Amniotic epithelial cell (primary cell): ENCODE measurements at places on chromosomes 5 and 9.

DNA sequence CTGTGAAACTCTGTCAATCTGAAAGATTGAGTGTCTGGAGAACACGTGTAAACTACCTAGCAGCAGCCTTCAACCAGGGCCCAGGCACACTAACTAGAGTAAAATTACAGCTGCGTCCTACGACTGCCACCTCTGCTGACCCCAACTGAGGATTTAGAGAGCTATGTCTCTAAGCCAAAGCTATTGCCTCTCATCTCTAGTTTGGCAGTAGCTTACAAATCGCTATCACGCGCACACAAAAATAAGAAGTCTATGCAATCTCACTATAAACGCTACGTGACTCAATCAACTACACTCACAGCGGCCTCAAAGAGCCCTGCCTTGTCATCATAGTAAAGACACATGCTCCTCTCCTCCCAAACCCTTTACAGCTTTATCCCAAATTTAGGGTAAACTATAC, 8.7 kb downstream of the PPP6C start:
- DNase-seq: no peak

GRCh38 chr5:170860818-170861666, 776 bp upstream of the RANBP17 start:
- DNase-seq: no peak

- no peak for DNase-seq
Measured at GRCh38 chr5:50995285-50995942, 329.0 kb downstream of the PARP8 start.

DNA sequence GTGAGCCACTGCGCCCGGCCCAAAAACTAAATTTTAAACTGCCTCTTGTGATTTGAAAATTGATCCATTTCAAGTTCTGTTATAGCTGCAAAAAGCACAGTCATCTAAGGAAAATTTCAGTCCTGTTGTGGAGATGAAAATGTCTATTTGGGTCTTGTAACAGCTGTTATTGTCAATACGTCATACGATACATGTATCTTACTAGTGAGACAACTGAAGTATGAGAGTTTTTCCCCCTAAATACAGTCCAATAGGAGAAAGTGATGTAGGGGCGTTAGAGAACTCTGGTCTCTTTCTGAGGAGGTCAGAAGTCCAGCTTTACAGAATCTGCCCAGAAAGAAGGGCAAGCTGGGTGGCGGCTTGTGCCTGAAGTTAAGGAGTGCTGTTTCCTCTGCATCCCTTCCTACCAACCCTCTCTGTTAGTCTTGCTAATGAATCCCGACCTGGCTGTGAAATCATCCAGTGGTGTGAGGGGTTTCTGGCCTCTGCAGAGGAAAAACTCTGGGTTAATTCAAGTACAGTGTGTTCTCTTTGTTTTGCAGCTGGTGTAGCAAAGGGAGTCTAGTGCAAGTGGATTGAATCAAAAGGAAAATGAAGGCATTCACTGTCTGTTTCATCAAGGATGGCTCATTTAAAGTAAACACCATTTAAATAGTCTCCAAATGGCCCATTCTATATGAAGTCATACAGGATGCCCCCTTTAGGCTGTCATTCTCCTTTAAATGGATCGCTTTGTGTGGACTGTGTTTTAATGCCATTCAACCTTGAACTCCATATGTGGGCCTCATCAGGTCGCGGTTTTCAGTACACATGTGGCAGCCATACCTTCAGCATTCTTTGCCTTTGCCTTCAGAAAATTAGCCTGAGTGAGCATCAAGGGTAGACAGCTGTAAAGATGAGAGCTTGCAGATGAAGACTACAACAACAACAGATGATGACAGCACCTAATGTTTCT, 59.0 kb downstream of the AOPEP start:
- DNase-seq: no peak

- no peak for DNase-seq
Measured at GRCh38 chr5:142551338-142552067, 134.4 kb downstream of the FGF1 start.

GRCh38 chr5:25754895-25755294, 1110.1 kb upstream of the CDH10 start:
- DNase-seq: peak; percentile 0

- DNase-seq: no peak
Measured at GRCh38 chr9:112433499-112434392, 52.9 kb upstream of the KIAA1958 start.

DNA sequence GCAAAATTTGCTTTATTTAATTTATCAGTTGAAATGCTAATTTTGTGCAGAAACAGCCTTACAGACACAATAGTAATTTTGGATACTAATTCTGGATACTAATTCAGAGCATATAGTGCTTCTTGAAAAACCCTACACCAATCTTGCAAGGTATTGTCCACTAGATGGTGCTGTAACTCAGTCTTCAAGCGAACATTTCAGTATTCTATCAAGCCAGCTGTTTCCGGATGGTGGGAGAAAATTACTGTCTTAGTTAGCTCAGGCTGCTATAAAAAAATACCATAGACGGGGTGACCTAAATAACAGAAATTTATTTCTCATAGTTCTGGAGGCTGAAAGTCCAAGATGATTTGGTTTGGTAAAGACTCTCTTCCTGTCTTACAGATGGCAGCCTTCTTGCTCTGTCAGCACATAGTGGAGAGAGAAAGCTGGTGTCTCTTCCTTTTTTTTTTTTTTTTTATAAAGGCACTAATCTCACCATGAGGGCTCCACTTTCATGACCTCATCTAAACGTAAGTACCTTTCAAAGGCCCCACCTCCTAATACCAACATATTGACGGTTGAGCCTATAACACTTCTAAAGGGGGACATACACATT, 1306.5 kb upstream of the CDH9 start:
- DNase-seq: peak; percentile 45
